ENCODE measurements at places on chromosomes 2 and 18.

DNA sequence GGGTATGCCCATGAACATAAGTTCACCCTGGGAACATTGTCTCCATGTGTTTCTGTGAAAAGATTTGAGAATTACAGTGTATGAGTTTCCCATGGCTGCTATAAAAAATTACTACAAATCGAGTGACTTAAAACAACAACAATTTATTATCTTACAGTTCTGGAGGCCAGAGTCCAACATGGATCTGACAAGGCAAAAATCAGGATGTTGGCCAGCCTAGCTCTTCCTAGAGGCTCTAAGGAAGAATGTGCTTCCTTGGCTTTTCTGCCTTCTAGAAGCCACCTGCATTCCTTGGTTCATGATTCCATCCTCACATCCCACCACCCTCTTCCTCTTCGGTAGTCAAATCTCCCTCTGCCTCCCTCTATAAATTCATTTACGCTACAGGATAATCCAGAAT is 38.6 kb downstream of the FAM124B start:
- no peak for DNase-seq

GRCh38 chr2:143807671-143808070 is 678.5 kb downstream of the ARHGAP15 start:
- peak; percentile 12 for DNase-seq

- DNase-seq, result no peak
Measured at GRCh38 chr2:10056439-10056838, 13.1 kb downstream of the KLF11 start.

DNA sequence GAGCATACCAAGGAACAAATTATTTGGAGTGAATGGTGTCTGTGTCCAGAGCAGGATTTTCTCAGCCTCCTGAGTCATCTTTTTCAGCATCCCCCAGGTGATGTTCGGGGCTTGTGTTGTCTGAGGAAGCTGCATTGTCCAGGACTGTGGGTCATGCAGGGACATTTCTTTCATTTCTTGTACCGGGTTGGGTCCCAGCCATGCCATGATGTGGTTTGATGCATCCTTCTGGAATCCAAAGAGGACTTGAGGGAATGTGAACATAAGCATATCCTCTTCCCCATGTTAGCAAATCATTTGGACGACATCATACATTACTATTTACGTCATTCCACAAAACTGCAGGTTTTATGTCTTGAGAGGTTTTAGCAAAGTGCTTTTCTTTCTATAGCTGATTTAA is 797.8 kb downstream of the CCDC85A start:
- no peak for DNase-seq

GRCh38 chr2:142755191-142755590 is 122.3 kb upstream of the KYNU start:
- no peak for DNase-seq

- no peak for DNase-seq
Measured at GRCh38 chr2:53964257-53964952, 6.4 kb downstream of the PSME4 start.

DNA sequence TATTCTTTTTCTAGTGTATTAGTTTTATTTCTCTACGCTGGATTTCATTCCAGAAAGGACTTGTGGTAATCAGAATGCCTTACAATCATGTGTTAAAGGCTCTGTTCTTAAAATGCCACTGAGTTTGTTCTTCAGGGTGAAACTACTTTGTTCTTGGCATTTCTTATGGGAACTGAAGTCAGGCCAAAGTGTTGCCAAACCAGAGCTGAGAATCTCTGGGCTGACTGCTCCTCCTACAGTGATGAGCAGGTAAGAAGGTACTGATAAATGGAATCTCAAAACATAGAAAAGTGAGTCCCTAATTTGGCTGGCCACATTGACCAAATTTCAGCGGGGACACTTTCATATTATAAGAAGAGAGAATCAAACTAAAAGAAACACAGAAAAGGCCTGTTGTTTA is 55.1 kb upstream of the ZNF397 start:
- no peak for DNase-seq

GRCh38 chr18:9173770-9174233 is 37.2 kb downstream of the ANKRD12 start:
- DNase-seq, result no peak

DNA sequence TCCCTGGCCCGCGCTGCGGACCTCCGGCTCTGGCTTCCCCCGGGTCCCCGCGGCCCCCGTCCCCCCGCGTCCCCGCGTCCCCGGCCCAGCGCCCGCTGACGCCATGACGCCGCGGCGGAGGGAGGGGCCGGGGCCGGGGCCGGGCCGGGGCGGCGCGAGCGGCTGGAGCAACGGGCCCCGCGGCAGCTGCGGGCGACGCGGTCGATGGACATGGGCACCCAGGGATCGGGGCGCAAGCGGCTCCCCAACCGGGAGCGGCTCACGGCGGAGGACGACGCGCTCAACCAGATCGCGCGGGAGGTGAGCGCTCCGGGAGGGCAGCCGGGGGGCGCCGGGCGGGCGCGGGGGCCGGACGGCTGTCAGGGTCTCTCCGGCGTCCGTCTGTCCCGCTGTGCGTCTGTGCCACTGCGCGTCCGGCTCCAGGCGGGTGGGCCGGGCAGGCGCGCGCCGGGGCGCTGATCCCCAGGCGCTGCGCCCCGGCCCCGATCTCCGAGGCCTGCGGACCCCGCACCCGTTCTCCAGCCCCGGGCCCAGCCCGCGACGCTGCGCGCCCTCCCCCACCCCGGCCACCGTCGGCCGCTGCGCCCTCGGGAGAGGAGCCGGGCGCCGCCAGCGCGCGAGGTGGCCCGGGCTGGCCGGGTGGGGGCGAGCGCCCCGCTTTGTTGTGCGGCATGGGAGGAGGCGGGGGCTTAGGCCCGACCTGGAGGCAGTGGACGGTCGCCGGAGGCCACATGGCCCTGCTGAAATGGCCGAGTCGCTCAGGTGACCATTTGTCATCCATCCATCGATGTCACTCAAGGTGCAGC is at the start of gene LRRFIP1:
TSS of gene LRRFIP1 (plus strand) at position 147 of the 806 bp plus-strand sequence. CDS start at position 205, 58 bp downstream.
- DNase-seq, result no peak

DNA sequence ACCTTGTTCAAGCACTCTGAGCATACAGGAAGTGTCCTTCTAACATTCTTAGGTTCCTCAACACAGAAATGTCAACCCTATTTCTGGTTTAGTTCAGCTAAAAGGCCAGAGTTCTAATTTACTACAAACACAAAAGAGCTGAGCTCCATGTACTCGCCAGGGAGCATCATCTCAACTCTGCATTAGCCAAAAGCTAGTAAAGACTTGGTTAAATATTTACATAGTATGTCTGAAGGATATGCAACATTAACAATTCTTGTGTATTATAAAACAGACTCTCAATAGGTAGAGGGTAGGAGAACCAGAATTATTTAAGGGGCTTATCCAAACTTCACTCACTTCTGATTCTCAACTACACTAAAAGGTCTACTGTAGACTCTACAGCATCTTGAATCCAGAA is 154.6 kb downstream of the THADA start:
- DNase-seq, result no peak

- no peak for DNase-seq
Measured at GRCh38 chr2:240569998-240570530, 1.8 kb downstream of the RNPEPL1 start.

DNA sequence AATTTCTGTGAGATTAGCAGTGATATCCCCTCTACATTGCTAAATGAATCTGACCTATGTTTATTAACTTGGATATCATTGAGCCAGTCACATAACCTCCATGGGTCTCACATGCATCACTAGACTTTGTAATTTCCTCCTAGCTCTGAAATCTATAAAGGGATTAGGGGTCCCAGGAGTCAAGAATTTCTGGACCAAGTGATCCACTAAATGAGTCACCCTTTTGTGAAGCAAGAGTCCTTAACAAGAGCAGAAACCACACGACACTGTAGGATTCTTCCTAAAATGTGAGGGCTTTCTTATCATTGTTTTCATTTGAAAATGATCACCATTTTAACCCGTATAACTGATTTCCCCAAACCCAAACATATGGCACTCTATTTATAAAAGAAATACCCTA is 90.3 kb downstream of the DHRS9 start:
- no peak for DNase-seq

DNA sequence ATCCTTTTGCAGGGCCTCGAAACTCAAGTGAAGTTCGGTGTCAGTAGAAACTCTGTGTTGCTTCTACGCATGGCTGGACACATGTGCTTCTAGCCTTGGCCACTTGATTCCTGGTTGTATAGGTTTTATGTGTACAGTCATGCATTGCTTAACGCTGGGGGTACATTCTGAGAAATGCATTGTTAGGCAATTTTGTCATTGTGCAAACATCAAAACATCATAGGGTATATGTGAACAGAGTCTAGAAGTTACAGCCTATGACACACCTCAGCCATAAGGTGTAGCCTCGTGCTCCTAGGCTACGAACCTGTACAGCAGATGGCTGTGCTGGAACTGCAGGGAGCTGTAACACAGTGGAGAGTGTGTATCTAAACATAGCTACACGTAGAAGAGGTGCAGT is 39.4 kb downstream of the TMEM18 start:
- DNase-seq, result no peak

DNA sequence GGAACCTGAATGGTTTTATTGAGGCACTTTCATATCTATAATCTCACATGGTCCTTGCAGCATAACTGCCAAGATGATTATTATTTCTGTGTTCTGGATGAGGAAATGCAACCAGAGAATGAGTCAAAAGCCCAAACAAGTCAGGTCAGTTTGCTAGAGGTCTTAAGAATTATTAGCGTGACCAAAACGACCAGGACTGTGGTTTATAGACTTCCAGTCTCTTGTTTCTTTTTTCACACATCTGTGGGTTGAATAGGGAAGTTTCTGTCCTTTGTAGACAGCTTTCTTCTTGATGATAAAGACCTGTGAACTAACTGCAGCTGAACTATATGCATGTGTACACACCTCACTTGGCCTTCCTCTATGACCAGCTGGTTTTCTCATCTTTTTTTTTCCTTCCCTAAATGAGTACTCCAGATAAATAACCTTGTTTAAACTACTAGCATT is 13.9 kb downstream of the ADAM23 start:
- DNase-seq, result no peak

Measured in Kasumi-1 (cell line).